ENCODE measurements at places on chromosomes 6 and 20.

GRCh38 chr6:2632976-2633584, 117.6 kb downstream of the MYLK4 start:
- no peak for DNase-seq

DNA sequence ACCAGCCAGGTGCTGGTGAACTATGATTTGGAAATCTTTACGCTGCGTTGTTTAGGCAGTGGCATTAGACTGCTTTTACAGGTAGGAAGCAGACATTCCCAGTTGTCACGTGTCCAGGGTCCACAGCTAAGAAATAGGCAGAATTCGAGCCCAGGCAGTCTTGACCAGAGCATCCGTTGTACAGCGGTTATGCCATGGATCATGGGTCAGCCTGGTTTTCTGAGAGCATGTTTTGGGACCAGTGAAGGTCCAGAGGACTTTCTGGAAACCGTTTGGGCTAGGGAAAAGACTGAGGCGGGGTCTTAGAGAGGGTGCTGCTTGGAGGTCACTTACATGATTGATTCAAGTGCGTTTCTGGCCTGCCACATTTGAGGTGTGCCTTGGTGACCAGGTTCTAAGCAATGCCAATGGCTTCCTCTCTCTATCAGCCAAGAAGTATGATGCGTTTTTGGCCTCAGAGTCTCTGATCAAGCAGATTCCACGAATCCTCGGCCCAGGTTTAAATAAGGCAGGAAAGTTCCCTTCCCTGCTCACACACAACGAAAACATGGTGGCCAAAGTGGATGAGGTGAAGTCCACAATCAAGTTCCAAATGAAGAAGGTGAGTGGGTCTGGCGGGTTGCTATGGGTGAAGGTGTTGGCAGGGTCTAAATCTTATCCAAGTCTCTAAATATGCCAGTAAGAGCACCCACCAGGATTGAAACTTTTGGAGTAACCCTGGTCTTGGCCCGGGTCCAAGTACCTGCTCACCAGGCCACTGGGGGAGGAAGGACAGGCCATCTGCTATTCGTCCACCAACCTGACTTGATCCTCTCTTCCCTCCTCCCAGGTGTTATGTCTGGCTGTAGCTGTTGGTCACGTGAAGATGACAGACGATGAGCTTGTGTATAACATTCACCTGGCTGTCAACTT, 1.8 kb downstream of the RPL10A start:
- no peak for DNase-seq

DNA sequence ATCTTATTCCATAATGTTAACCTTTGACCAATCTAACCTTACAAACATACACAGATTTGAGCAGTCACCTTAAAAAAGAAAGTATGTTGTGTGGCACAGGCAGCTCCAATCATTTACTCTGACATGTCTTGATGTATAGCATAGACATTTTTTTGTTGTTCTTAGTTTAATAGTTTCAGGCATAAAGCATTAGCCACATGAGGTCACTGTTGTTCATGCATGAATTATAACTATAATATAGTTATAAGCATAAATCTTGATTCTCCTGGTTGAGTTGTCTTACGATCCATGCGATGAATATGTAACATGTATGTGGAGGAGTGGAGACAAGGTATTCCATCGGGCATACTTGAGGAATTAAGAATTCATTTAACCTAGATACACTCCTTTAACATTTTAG, 26.1 kb upstream of the NKAIN2 start:
- DNase-seq: no peak

DNA sequence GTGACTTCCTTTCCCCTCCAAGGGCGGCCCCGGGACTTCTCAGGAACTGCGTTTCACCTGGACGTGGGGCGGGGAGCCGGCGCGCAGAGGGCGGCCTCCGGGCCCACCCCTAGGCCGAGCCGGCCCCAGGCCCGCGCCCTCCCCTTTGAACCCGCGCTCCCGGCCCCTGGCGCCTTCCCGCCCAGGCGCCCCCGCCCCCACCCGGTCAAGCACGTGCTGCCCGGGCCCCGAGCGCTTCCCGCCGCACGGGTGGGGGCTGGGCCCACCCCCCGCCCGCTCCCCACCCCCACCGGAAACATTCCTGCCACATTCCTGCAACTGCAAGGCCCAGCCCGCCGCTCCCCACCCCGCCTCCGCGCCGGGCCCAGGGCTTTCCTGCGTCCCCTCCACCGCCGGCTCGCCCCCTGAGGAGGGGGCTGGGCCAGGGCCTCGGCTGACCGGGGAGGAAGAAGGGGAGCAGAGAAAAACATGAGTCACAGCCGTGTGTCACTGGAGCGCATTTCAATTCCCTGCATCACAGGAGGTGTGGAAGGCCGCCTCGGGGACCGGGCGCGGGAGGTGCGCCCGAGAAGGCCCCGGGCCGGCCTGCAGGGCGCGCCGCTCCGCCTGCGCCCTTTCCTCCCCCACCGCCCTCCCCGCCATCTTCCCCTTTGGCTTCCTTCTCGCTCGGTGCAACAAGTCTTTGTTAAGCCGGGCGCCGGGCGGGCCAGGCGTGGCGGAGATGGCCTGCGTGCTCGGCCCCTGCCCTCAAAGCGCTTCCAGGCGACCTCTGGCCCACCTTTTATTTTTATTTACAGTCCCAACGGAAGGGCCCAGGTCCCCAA, 1.2 kb upstream of the HMGA1 start:
- DNase-seq: peak; percentile 37

DNA sequence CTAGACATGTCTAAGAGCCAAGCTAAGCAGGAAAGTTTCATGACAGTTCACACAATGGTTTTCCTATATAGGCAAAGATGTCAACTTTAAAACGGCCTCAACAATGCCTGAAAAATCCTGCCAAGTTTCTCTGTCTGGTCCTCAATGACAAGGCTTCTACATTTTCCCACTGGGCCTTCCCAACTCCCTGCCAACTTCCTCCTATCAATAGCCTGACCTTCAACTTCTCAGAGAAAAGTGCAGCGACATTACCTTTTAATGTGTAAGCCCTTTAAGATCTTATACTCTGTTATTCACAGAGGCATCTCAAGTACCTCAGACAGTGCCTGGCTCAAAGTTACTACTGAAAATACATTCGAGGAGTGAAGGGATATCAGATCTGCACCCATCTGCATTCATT, 56.2 kb upstream of the BTBD3 start:
- no peak for DNase-seq

DNA sequence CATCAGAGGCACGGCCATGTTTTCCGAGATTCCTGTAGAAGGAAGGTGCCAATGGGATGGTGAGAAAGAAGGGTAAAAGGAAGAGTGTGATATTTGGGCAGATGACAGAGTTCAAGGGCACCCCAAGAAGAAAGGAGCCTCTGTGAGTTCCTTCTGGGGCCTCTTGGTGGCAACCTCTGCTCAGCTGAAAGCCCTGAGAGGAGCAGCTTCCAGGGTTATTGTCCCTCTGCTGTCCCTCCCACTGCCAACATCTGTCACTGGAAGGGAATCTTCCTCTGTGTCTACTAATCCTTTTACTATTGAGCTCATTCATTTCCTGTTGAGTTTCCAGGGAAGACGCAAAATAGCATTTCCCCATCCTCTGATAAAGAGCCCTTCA, 40.0 kb upstream of the KCNK16 start:
- no peak for DNase-seq

DNA sequence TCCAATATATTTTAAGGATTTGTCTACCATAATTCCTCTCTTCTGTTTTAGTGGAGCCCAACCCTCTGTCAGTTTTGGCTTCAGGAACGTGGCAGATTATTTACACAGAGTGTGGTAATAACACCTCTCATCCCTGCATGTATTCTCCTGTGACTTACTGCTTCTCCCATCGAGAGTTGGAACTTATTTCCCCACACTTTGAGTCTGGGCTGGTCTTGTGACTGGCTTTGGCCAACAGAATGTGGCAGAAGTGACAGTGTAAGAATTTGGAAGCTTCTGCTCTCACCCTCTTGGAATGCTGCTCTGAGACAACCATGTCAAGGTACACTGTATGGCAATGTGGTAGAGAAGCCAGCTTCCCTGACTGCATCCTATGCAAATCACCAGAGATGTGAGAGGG, 407.7 kb downstream of the EPM2A start:
- no peak for DNase-seq

- DNase-seq: no peak
These were observed 17.9 kb upstream of the CCDC170 start for GRCh38 chr6:151475653-151476523.
